Stimulated activated CD4-positive, alpha-beta T cell treated with anti-CD3 and anti-CD28 coated beads, Interleukin-4, amount 100 ng/mL, for 24 hours (primary cell): ENCODE measurements at places on chromosomes 2 and 18.
A peak's percentile ranks its signal among the peaks of the same experiment; 100 is the strongest.

GRCh38 chr2:10489842-10490555 is 41.9 kb upstream of the ODC1 start:
- no peak for DNase-seq

- no peak for DNase-seq
Measured at GRCh38 chr2:162712598-162712997, 126.0 kb downstream of the KCNH7 start.

DNA sequence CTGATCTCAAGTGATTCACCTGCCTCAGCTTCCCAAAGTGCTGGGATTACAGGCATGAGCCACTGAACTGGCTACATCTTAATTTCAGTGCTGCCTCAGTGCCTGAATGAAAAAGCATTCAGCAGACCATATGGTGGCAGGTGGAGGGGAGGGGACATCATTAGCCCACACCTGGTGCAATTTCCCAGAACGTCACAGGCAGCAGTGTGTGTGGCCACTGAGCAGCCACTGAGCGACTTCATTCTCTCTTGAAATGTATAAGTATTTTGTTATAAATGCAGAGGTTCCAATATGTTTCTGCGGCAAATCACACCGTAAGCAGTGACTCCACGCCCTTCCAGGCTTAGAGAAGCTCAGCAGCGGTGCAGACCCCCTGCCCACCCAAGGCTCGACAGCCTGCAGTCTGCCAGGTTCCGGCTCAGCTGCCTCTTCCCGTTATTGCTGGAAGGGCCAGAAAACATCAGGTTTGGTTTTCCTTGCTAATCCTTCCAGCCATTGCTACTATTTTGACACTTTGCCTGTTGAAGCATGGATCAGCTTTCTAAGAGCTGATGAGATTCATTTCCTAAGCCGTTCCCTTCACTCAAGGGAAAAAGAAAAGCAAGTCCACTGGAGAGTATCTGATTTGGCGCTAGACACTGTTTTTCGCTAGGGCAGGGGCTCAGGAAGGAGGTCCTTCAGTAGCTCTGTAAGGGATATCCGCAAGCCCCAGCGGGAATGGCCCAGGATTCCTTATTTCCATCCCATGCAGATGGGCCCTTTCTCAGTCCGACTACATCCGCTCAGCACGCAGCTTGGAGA is 250.7 kb downstream of the VAPA start:
- DNase-seq = no peak

DNA sequence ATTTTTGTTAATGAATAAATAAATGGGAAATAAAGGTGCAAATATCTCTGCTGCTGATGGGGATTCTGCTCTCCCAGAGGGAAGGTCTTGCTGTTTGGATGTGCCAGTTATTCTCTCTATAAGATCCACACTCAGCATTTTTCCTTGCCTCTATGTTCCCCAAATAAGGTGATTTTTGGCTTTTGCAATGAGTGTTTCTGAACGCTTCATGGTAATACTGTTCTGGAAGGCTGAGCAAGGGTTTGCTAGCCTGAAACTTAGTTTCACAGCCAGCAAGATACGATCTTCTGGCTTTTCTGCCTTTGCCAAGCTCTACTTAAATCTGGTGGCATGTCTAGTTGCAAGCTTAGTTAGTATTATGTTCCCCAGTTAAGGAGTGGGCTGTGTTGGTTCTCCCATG is 114.6 kb downstream of the LPIN1 start:
- no peak for DNase-seq

DNA sequence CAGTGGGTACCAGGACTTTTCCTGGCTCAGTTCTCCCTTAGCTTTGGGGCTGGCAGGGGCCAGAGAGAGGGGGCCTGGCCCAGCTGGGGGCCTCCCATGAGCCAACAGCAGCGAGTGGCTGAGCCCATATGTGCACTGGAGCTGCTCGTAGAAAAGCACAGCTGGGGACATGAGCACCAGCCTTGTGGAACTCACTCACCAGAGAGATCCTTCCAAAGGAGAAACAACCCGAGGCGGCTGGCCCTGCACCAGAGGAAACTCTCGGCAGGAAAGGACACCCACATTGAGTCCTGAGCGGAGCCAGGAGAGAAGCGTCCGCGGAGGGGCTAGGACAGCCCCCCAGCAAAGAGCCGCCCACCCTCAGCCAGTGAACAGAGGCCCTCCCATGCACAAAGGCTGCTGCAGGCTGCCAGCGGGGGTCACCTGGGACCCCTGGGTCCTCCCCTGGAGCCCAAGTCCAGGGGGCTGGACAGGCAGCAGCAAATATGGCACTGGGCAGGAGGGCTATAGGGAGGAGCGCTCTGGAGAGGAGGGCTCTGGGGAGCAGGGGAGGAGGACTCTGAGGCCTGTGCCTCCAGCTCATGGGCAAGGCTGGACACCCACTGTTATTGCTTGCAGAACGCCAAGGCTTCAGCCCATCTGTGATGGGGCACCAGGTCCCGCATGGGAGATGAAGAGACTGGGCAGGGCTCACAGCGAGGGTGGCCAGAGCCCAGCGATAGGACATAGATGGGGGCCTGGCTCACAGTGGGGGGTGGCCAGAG is 42.1 kb upstream of the SNED1 start:
- DNase-seq = no peak

DNA sequence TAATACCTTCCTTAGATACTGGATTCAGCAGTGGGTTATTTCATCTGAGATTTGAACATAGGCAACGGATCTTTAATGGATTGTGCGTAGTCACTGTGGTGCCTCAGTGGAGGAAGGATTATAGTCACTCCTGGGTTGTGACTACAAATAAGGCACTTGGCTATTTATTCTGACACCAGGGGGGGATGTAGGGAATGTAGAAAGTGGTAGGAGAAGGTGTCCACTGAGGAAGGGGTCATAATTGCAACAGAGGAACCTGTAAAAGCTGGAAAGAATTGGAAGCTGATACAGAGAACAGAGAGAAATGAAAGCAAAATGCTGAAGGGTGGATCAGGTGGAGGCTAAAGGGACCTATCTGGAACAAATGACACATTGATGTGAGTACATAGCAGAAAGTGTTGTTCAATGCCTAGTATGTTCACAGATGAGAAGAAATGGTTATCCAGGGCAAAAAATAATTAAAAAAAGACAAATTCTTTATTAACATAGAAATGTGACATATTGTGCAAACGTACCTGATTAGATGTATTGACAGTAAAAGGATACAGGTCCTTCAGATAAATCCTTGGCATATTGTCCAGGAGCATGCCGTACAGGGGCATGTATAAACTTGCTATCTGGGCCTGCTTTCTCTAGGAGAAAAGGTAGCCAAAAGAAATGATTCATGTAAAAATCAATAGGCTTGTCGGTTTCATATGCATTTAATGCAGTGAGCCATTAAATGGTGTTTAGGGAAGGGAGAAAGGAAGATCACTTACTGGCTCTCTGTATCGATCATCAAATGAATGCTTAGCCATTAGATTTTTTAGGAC is 91.2 kb upstream of the CCDC195 start:
- DNase-seq = no peak

- peak; percentile 37 for DNase-seq
Measured at GRCh38 chr18:44679914-44680272, 795 bp upstream of the SETBP1 start.

GRCh38 chr18:9135912-9136314 is 668 bp upstream of the ANKRD12 start:
- DNase-seq = no peak

DNA sequence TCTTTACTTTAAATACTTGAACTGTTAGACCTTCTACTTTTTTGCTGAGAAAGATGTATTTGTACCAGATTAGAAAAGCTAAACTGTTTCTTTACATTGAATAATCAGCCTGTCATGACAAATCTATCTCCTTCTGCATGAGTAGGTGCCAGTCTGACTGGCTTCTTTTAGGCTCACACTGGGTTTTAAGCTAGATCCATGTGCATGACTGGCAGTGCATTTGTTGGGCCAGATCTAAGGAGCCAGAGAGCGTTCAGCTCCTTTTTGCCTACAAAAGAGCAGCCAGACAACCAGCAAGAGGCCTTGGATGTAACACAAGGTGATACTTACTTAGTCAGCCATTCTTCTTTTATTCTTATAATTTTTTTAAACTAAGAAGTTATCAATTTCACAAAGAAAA is 82.0 kb upstream of the OTX1 start:
- DNase-seq = no peak

GRCh38 chr2:187206471-187206870 is 241.6 kb downstream of the CALCRL start:
- DNase-seq = no peak

DNA sequence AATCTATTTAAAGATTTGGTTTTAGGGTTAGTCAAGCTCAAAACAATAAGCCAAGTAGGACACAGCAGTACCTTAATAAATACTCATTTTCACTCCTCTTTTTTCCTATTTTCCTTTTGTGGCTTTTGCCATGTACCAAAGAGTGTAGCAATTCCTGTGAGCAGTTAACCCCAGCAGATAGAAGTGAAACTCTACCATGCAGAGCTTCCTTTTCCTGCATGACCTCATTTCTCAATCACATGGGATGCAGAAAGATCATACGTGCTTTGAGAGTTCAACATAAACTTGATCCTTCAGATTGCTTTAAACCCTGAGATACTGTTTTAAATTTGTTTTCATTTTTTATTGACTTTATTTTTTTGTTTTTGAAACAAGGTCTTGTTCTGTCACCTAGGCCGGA is 99.1 kb upstream of the ARHGAP15 start:
- no peak for DNase-seq

GRCh38 chr2:2646433-2647051 is 315.5 kb upstream of the MYT1L start:
- DNase-seq = peak; percentile 24

DNA sequence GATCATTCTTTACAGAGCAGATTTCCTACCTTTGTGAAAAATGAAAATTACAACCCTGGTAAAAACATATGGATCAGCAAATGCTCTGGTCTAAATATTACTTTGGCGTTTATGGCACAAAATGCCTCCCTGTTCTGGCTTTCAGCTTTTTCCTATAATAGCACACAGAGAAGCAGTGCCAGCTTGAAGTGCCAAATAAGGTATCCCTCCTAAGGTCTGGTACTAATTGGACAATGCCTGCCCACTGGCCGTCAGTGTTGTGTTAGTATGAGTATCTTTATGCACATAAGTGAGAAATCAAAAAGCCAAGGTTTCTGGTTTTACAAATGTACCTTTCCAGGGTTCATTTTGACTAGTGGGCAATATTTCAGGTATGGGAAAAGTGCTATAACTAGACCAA is 1293.7 kb upstream of the FAM98A start:
- DNase-seq = no peak

- DNase-seq = no peak
Measured at GRCh38 chr18:8212896-8213780, 396.1 kb upstream of the RAB12 start.

DNA sequence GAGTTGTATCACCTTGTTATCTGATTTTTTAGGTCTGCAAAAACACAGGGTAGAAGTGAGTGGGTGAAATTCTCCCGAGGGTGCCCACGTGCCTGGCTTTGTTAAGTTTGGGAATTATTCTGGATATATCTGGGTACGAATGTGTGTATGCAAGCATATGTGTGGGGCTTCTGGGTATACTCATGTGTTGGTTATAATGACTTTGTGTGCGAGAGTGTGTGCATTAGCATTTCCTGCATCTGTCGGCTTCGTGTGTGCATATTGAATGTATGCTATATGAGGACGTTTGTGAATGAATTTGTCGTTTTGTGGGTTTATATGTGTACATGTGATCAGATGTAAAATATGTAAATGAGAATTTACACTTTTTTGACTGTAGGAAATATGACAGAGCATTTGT is 13.8 kb upstream of the DNAJC27 start:
- DNase-seq = no peak

DNA sequence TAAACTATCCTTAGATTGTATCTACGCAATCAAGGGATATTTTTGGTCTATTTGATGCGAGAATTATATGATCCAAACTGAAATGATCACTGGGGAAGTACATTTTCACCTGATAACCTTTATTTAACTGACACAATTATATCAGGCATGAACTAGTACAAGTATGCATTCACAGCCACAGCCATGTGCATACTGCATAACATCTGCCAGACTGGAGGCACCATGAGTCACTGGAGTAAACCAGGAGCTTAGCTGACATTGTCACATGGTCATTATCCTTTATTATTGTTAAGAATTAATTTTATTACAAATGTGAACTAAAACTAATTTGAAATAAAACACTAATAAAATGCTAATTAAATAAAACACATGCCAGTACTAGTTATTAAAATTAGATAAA is 1127.1 kb downstream of the DPP10 start:
- DNase-seq = no peak

DNA sequence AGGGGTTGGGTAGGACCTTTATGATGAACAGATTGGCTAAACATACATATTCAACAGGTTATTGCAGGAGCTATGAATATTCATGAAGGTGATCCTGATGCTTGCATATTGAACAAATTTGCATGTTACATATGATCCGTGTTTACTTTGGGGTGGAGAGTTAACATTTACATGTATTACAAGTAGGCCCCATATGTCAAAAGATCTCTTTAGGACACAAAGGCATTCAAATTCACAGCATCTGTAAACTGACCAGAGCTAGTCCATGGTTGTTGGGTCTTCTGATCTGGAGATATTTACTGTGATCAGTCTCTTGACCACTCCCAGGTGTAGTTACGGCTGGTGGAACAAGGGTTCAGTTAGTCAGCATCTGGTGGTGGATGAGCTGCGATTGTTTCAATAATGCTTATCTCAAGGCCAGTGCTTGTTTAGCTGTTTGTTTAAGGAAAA is 80.4 kb downstream of the PMAIP1 start:
- DNase-seq = no peak

GRCh38 chr18:42275949-42276730 is 321.1 kb downstream of the PIK3C3 start:
- no peak for DNase-seq

DNA sequence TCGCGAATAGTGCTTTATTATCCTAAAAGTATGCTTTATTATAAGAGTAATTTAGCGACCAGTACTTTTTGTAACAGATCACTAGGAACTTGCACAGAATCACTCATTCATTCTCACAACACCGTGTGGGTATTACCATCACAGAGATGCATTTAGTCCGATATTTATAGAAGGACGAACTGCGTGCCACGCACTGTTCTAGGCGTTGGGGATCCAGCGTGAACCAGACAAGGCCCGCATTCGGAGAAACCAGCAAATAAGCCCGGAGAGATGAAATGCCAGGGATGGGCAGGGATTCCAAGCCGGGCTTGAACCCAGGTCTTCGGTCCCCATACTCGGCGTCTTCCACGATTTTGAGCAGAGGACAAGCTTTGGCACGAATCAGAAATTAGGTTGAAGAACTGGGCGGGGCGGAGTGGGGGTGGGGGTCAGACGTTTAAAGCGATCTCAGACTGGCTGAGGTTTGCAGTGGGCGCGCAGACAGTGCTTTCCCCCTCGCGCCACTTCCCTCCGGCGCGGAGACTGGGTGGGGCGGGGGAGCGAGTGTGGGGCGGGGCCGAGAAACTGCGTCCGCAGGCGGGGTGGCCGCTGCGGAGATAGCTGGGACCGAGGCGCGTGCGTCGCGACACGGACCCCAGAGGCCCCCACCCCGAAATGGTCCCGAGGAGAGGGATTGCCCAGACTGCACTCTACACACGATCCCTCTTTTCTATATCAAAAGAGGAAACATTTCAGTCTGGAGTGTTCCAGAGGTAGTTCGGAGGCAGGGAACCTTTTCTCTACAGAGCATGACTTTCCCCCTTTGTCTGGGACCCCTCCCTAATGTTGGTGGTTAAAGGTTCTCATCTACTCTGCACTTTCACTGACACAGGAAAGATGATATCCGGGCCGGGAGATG is 1.1 kb upstream of the CXCR4 start:
- peak; percentile 74 for DNase-seq

GRCh38 chr2:43312755-43313641 is 86.6 kb upstream of the ZFP36L2 start:
- no peak for DNase-seq
